Bronchial smooth muscle cell (primary cell): ENCODE measurements at places on chromosomes 5 and 9. TPM values are rescaled to one million over a fixed set of nuclear protein-coding genes. Genes with fewer than 3 reads are reported as not detected.

Gene C9orf153
- total RNA-seq, result 0.09 and 0.32 TPM in 2 replicates

Gene SPINK13
- total RNA-seq, result not detected in 2 replicates

Gene ANKRD18A
- not detected in 2 replicates for total RNA-seq

Gene MLANA
- total RNA-seq, result not detected in 2 replicates
